GM20000 (cell line): ENCODE measurements at places on chromosomes 4 and X.

GRCh38 chr4:17433827-17434226, 78.1 kb downstream of the QDPR start:
- no peak for DNase-seq

DNA sequence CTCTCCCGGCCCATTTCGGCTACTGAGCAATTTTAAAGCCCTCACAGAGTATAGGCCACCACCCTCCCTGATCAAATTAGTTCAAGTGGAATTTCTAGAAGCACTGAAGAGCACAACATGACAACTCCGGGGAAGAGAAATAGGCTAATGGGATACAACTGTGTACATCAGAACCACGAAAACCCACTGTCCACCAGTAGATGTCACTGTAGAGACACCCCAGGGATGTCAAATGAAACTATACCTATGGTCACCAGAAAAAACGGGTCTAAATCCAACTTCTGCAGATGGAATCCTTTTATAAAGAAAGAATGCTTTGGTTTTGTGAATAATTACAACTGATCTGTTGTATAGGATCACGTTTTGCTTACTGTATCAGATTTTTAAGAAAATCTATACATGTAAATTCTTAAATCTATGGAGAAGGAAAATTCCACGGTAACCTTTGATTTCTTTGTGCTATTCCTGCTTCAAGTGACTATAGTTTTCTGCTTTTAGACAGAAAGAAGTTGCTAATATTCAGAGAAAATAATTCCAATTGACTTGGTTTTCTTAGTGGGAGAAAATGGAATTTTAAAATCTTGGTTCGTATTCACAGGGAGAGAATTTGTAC, 29.5 kb upstream of the MAP3K15 start:
- DNase-seq = peak; percentile 53

GRCh38 chrX:153768311-153769157, 4.5 kb downstream of the PLXNB3 start:
- peak; percentile 25 for DNase-seq

DNA sequence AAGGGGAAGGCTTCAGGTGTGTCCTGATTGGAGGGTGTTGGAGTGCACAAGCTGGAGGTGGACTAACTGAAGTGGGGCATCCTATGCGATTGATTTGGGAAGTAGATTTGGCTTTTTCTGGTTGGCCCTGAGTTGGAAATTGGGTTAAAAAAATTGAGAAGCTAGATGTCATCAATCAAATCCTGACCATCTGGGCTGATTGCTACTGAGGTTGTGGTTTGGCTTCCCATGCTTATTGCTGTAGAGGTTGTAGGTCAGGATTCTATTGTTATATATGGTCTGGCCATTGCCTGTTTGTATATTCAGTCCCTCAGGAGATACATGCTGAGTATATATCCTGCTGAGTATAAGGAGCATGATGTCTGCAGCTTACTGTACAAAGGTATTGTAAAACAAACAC, 7.7 kb upstream of the ZNF81 start:
- DNase-seq = no peak

GRCh38 chrX:154019633-154020528, at the start of gene IRAK1:
IRAK1 (minus strand) TSS chrX:154019902; CDS start chrX:154019812, 90 bp downstream.
- peak; percentile 90 for DNase-seq

- no peak for DNase-seq
These were observed 171.1 kb upstream of the PITX2 start for GRCh38 chr4:110793890-110794554.

DNA sequence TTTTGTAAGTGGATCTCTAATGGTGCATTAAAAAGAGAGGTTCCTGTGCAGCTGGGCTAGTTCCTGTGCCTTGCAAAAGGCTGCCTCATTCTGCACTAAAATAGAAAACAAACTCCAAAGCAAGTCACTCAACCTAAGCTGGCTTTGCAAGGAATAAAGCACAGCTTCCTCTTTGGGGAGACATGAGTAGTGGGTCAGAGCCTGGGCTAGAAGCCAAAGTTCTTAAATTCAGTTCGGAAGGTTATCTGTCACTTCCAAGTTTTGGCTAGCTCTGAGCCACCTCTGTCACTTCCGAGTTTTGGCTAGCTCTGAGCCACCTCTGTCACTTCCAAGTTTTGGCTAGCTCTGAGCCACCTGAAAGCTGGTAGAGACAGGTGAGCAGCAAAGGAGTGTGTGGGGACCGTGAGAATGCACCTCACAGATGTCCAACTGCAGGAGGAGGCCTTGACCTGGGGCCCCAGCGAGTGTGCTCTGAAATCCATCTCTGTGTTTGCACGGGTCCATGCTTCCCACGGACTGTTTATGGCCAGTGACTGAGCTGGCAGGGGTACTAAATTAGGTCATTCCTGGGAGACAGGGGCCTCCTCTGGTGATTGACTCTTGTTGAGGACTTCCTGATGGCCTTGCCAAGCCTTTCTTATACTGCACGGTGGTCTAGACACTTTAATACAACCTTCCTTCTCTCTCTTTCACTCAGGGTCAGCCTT, 36.4 kb upstream of the MAMLD1 start:
- DNase-seq = no peak
